Uterus (tissue), 4 donors: ENCODE measurements at places on chromosomes 3 and 15. TPM values are rescaled to one million over a fixed set of nuclear protein-coding genes. Genes with fewer than 3 reads are reported as not detected.

- peak; percentile 82 for DNase-seq
Measured at GRCh38 chr15:91867581-91868026, 14.1 kb downstream of the SLCO3A1 start.

DNA sequence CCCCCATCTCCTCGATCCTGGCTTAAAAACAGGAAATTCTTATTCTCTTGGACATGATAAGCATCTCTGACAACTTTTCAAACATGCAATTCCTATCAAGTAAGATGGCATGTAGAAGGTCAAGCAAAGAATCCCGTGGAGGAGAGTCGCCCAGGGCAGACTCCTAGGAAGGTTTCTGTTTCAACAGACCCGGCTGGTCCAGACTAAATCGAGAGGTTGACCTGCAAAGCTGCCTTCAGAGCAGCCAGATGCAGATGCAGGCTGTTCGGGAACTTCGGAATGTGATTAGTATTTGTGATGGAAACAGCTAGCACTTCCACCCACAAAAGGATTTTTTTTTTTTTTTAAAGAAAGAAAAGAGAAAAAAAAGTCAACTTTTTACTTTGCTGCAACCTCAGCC lies 216.8 kb downstream of the NR1D2 start:
- no peak for DNase-seq

DNA sequence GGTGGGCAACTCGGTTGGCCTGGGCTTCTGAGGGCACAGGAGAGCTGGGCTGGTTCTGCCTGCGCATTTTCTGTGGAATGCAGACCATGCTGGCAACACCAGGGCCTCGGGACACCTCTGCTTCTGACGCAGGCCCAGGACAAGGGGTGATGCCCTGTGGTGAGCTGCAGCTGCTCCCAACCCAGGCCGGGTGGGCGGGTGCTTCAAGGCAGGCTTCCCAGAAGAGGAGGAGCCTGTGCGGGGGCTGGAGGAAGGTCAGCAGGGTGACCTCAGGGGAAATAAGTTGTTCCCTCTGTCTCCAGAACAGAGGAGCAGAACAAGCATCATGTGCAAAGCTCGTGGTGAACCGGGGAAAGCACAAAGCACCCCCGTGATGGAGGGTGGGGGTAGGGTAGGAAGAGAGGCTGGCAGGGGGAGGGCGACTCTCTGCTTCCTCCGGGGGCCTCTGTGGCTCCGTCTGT lies 11.0 kb upstream of the PLXNA1 start:
- peak; percentile 39 for DNase-seq

DNA sequence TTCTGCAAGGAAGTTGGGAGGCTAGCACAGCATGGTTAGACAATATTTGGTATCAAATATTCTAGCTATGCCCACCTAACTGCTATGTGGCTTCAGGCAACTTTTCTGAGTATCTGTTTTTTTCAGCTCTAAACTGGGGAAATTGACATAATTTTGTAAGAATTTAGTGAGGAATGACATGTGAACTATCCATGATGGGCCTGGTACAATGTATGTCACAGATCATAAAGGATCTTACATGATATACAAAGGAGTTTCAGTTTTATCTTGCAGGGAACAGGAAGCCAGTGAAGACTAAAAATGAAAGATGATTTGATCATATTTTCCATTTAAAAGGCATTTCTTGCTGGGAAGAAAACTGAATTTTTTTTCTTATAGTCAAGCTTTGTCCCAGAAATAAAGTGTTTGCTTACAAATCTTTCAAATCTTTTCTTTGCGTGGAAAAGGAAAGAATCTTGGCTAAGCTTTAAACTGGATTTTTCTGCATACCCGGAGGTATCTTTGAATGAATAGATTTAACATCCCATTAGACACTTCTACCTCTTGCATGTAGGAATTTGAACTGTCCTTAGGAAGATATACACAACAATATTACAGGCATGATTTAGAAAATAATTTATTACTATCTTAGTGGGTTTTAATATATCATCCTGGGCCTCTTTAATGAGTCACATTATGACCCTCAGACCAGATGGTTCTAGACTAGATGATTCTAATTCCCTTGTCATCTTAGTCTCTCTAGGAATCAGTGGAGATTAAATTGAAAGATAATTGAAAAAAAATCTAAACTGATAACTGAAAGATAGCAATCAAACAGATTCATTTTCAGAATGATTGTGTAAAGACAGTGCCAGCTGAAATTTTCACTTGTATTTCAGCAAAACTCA lies 436.0 kb upstream of the THBS1 start:
- no peak for DNase-seq

DNA sequence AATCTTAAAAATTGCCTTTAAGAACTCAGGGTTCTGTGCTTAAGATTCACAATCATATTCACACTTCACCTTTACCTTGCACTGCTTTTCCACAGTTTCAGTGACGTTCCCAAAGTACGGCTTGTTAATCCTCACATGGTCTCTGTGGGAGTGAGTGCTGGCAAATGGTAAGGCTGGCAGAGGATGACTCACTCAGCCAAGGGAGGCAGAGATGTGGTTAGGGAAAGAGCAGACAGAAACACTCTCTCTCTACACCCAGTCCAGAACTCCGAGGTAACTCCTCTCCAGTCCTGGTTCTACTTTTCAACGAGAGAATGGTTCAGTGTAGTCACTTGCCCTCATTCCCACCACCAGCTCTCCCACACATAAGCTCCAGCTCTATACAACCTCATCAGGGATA lies 33.1 kb downstream of the RASGRP1 start:
- DNase-seq = no peak

- peak; percentile 85 for DNase-seq
Measured at GRCh38 chr3:185942907-185943759, 5.3 kb upstream of the TRA2B start.

- peak; percentile 23 for DNase-seq
Measured at GRCh38 chr15:73897441-73898261, 24.3 kb downstream of the TBC1D21 start.

The NUP210 gene
- 6.7 TPM for total RNA-seq

The MME gene
- 6.2 TPM for total RNA-seq

The PRTG gene
- total RNA-seq = 4.1 TPM

The CCDC39 gene
- 1.5 TPM for total RNA-seq
